ENCODE measurements at places on chromosomes 12 and 14.

GRCh38 chr12:116274551-116275375 is 2.7 kb downstream of the MED13L start:
- DNase-seq = no peak

DNA sequence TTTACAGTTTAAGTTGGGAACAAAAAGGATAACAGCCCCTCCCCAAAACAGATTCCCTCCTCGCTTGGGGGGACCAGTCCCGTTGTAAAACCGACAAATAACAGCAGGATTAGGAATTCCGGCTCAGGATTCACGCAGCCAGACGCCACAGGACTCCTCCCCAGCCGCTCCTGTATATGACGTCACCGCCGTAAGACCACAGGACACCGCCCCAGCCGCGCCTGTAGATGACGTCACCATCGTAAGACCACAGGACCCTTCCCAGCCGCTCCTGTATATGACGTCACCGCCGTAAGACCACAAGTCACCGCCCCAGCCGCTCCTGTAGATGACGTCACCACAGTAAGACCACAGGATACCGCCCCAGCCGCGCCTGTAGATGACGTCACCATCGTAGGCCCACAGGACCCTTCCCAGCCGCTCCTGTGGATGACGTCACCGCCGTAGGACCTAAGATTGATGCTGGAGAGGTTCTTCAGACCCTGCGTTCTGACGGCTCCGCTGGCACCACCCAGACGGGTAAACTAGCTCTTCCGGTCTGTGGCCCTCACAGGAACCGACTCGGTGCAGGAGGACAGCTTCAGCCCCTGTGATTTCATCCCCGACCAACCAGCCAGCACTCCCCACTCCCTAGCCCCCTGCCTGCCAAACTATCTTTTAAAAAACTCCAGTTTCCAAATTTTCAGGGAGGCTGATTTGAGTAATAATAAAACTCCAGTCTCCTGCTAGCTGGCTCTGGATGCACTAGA is 43.9 kb upstream of the FBRSL1 start:
- DNase-seq = no peak

DNA sequence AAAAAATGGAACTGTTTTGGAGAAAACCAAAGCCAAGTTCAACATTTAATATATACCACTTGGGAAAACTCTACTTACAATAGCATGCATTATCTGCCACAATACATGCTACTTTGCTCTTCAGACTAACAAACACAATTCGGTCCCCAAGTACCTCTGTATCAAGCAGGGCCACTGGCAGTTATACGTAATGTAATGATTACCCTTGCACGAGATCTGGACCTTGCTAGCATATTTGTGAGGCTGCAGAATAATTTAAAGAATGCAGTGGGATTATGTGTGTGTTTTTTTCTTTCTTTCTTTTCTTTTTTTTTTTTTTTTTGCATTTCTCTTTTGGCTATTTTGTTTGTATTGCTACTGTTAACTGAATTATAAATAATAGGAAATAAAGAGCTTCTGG is 22.8 kb upstream of the PYGL start:
- DNase-seq = no peak

- DNase-seq = peak; percentile 85
Observed at GRCh38 chr12:48956279-48957140, 777 bp downstream of the ARF3 start.

DNA sequence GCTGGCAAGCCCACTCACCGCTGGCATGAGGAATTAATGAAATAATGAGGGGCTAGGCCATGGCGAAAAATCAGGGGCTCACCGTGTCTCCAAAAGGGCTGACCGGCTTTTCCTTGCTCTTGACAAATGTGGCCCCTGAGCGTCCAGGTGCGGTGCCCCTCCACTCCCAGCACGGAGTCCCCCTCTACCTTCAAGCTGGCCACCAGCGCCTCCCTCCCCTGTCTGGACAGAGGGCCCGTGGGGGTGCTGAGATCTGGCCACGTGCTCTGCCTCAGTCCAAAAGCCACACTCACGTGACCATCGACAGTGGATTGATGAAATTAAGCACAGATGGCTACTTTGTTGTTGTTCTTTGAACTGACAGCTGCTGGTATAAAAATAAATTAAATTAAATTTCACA is 78.8 kb upstream of the BCL11B start:
- DNase-seq = peak; percentile 44

DNA sequence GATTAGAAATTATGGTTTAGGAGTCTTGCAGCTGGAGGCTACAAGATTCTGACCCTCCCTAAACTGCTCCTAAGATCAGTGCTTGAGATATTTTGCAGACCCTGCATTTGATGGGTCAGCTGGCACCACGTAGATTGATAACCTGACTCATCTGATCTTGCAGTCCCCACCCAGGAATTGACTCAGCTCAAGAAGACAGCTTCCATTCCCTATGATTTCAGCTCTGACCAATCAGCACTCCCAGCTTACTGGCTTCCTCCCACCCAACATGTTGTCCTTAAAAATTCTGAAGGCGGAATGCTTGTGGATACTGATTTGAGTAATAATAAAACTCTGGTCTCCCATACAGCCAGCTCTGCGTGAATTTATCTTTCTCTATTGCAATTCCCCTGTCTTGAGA is 23.2 kb upstream of the MTHFD1 start:
- no peak for DNase-seq

- no peak for DNase-seq
Observed at GRCh38 chr12:50271724-50272247, 11.5 kb downstream of the LIMA1 start.

GRCh38 chr12:47752552-47752951 is 6.1 kb downstream of the RAPGEF3 start:
- no peak for DNase-seq

- no peak for DNase-seq
Observed at GRCh38 chr12:80805106-80805505, 88.4 kb downstream of the MYF5 start.

DNA sequence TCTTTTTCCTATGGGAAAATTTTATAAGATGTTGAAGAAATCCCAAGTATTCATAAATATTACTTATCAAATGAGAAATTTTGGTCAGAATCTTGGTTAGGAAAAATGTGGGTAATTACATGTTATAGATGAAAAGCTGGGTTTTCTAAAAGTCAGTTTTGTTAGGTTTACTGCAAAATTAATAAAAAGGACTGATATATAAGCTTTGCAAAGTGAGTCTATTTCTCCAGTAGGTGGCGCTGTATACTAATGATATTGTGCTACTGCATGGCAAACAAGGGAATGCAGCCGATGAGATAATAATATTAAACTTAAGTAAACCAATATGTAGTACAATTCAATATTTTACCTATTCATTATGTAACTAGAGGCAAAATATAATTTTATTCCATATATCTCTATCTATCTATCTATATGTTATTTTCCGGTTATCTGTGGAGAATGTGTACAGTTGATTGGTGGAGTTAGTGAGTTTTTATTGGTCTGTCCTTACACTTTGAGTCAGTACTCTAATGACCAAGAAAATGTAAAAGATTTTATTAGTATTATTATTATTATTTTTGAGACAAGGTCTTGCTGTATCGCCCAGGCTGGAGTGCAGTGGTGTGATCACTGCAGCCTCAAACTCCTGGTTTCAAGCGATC is 32.9 kb downstream of the MIPOL1 start:
- DNase-seq = peak; percentile 11

- peak; percentile 83 for DNase-seq
Observed at GRCh38 chr12:31589904-31590641, 863 bp downstream of the DENND5B start.

- DNase-seq = no peak
Observed at GRCh38 chr12:19220205-19220604, 90.7 kb downstream of the PLEKHA5 start.

DNA sequence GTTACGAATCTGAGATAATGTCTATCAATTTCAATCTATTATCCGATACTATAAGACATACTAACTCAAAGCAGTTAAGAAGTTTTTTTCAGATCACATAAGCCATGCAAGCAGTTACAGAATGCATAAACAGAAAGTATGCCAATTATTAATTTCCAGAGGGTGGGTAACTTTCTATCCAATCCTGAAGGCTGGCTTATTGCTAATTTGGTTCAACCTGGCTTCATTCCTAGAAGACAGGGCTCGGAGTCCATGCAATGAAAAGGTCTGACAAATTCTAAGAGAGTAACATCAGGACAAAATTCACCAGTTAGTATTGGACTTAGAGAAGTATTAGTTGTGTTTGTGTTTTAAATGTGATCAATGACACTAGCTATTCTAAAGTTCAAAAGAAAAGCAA is 15.0 kb downstream of the FERMT2 start:
- DNase-seq = no peak

- DNase-seq = no peak
Observed at GRCh38 chr12:112684742-112685141, 106.8 kb upstream of the RPH3A start.

GRCh38 chr12:85877459-85877858 is 3.4 kb downstream of the NTS start:
- no peak for DNase-seq

DNA sequence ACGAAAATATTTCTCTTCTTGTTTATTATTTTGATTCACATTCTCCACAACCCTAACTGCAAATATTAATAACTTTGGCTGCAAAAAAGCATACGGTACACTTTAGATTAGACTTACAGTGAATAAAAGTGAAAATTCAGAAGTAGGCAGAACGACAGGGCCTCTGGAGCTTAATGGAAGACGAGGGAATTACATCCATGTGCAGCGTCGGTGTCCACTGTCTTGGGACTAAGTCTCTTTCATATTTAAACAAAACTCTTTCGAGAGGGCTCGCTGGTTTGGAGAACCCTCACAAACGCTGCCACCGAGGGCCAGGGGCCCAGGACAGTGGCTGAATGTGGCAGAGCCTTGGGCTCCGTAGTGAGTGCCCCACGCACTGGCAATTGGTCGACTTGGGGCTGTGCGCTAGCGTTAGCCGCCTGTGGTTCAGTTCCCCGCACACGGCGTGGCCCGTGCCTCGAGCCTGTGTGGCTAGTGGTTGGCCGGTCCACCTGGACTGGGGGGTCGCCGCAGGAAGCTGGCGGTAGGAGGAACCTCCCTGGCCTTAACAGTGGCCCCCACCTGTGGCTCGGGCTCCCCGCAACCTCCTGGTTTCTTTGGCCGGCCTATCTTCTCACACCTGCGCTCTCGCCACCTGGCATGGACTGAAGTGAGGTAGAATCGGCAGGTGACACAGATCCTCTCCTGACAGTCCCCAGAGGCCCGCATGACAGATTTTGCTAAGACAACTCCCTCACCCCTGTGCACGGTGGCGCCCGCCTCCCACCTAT is 739 bp upstream of the PAX9 start:
- DNase-seq = no peak

- no peak for DNase-seq
Observed at GRCh38 chr14:99146616-99147365, 125.2 kb downstream of the BCL11B start.

Data from SK-N-SH (cell line).